ENCODE measurements at places on chromosomes 11 and 22.

- no peaks in the 10 kb centered on the region for H3K36me3 ChIP-seq
- no peak overlapping the region for H3K4me3 ChIP-seq
- no peaks in the 10 kb centered on the region for H3K27me3 ChIP-seq
- no peak overlapping the region for H3K27ac ChIP-seq
- H3K4me1 ChIP-seq, result peaks cover 8% of the 10 kb centered on the region
- DNase-seq, result no peak
These were observed 3.1 kb downstream of the BIK start for GRCh38 chr22:43113526-43114251.

DNA sequence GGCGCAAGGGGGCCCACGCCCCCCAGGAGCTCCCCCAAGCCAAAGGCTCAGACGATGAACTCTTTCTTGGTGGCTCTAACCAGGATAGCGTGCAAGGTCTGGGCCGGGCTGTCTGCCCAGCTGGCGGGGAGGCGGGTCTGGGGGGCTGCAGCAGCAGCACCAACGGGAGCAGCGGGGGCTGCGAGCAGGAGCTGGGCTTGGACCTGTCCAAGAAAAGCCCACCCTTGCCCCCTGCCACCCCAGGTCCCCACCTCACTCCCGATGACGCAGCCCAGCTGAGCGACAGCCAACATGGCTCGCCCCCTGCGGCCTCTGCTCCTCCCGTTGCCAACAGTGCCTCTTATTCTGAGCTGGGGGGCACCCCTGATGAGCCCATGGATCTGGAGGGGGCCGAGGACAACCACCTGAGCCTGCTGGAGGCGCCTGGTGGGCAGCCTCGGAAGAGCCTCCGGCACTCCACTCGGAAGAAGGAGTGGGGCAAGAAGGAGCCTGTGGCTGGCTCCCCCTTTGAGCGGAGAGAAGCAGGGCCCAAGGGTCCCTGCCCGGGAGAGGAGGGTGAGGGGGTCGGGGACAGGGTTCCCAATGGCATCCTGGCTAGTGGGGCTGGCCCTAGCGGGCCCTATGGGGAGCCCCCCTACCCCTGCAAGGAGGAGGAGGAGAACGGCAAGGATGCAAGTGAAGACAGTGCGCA, 21.6 kb upstream of the TMEM191C start:
- peaks cover 32% of the 10 kb centered on the region for H3K36me3 ChIP-seq
- no peak for DNase-seq
- H3K27me3 ChIP-seq, result no peaks in the 10 kb centered on the region

DNA sequence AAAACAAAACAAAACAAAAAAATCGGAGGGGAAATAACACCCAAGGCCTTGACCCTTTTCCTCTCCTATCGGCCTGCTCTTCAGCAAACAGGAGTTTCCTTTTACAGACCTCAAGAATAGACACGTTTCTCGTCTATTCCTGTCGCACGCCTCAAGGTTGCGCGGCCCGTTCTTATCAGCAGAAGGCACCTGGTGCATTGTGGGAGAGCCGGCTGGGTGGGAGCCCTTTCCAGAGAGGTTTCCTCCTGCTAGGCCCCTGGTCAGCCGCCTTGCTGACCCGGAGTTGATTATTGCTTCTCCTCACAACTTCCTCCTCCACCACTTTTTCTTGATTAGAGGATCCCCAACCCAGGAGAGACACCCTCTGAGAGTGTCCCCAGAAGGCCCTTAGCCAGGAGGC, 497.3 kb downstream of the MIAT start:
- DNase-seq, result no peak
- no peaks in the 10 kb centered on the region for H3K4me1 ChIP-seq
- no peak overlapping the region for H3K4me3 ChIP-seq
- H3K27ac ChIP-seq, result no peak overlapping the region

DNA sequence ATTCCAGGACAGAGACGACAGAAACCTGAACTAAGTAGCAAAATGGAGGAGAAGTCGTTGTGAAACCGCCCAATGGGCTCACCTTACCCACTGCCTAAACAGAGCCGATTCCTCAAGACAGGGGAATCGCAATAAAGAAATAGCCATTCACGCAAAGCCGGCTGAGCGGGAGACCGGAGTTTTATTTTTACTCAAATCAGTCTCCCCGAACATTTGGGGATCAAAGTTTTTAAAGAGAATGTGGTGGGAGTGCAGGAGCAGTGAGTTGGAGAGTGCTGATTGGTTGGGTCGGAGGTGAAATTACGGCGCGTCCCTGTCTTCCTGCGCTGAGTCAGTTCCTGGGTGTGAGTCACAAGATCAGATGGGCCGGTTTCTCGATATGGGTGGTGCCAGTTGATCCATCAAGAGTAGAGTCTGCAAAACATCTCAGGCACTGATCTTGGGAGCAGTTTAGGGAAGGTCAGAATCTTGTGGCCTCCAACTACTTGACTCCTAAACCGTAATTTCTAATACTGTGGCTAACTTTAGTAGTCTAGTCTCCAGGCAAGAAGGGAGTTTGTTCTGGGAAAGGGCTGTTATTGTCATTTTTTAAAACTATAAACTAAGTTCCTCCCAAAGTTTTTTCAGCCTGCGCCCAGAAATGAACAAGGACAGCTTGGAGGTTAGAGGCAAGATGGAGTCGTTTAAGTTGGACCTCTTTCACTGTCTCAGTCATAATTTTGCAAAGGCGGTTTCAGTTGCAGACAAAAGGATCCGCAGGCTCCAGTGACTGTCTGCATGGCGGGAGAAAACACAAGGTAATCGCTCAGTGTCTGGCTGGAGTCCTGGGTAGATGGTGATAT, 34.1 kb downstream of the OR4D9 start:
- H3K27me3 ChIP-seq, result no peaks in the 10 kb centered on the region
- H3K36me3 ChIP-seq, result no peaks in the 10 kb centered on the region
- no peaks in the 10 kb centered on the region for H3K4me1 ChIP-seq
- H3K4me3 ChIP-seq, result no peak overlapping the region
- H3K27ac ChIP-seq, result no peak overlapping the region
- DNase-seq, result no peak

DNA sequence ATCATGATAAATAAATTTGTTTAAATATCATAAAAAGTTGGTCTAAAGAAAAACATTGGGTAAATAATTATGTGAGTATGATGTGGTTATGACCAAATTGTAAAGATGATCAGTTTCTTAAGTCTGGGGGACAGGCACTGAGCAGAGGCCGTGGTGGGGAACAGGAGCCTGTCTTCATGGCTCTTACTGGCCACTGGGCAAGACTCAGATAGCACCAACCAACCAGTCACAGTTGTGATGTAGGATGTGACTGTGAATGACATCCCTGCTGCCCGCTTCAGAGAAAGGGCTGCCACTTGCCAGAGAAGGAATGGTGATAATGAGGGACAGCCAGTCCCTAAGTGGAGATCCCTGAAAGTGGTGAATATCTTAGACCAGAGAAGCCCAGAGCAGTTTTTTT, 7.0 kb downstream of the PTPRJ start:
- H3K36me3 ChIP-seq, result no peaks in the 10 kb centered on the region
- no peaks in the 10 kb centered on the region for H3K27me3 ChIP-seq
- no peak overlapping the region for H3K27ac ChIP-seq
- peaks cover 22% of the 10 kb centered on the region for H3K4me1 ChIP-seq
- no peak overlapping the region for H3K4me3 ChIP-seq
- no peak for DNase-seq

DNA sequence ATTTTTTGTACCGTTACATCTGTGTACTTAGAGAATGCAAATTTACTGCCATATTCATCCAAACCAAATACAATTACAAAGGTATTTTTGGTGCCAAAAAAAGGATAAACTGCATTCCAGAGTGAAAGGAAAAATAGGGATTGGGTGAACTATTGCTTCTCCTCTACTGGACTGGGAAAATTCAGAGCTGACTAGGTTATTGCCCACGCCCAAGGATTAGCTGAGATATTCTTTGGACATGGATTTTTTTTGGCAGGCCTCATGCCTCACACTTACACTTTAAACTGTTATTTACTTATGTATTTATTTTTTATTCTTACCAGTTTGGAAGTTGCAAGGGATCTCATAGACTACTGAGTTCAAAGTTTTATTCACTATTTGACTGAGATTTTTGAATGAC, 76.3 kb upstream of the DDI1 start:
- H3K36me3 ChIP-seq, result no peaks in the 10 kb centered on the region
- no peak overlapping the region for H3K27ac ChIP-seq
- H3K27me3 ChIP-seq, result no peaks in the 10 kb centered on the region
- no peak overlapping the region for H3K4me3 ChIP-seq
- no peak for DNase-seq
